ENCODE measurements at places on chromosomes 1 and 21.

GRCh38 chr1:230633469-230633868 is 8.8 kb upstream of the COG2 start:
- DNase-seq, result no peak

DNA sequence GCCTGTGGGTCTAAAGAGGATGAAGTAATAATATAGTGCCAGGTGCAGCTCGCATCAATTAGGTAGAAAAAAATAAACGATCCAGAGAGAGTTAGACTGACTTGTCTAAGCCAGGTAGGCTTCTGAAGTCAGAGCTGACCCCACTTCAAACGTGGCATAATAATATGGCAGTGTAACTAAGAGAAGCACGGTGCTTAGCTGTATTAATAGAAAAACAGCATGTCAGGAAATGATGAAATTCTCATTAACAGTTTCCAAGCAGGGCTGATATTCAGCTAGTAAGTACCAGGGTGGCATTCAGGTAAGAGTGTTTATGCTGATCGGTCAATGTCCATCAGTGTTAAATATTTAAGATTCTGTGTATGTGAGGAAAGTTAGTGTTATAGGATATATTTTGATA is 145.8 kb upstream of the SAMSN1 start:
- DNase-seq, result no peak

DNA sequence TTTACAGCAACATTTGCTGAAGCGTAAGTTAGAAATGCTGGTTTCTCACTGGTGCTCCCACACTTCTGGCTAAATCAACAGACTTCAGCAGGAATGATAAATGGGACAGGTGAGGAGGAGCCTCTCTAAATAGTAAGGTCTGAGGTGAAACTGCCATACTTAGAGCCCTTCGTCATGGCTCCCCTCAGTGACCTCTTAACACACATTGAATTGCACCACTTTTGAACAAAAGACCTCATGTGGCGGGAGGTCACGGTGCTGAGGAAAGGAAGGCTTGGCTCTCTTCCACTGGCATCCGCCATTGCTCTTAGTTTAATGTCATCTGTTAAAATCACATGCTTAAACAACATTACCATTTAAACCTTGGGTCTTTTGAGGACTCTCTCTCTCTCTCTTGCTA is 3.4 kb downstream of the MAP3K7CL start:
- DNase-seq, result no peak

GRCh38 chr1:93980320-93981273 is 71.4 kb upstream of the GCLM start:
- DNase-seq, result peak; percentile 34

GRCh38 chr1:61051719-61052394 is 30.5 kb upstream of the NFIA start:
- DNase-seq, result peak; percentile 26

DNA sequence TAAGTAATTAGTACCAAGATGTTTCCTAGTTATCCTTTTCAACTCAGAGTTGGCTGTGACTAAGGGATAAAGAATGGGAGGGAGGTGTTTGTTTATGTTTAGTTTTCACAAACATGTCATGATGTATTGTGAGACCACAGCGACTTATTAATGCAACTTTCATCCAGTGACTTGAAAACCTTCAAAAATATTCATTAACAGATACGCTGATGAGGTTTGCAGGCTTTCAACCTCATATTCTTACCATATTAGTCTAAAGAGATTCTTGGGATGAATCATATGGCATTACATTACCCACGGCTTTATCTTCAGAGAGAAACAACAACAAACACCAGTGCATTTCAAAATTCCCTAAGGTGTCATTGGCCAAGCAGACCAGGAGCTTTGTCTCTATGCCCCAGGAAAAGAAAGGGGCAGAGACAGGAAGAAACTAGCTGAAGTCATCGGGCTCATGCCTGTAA is 36.4 kb downstream of the PALMD start:
- peak; percentile 78 for DNase-seq

DNA sequence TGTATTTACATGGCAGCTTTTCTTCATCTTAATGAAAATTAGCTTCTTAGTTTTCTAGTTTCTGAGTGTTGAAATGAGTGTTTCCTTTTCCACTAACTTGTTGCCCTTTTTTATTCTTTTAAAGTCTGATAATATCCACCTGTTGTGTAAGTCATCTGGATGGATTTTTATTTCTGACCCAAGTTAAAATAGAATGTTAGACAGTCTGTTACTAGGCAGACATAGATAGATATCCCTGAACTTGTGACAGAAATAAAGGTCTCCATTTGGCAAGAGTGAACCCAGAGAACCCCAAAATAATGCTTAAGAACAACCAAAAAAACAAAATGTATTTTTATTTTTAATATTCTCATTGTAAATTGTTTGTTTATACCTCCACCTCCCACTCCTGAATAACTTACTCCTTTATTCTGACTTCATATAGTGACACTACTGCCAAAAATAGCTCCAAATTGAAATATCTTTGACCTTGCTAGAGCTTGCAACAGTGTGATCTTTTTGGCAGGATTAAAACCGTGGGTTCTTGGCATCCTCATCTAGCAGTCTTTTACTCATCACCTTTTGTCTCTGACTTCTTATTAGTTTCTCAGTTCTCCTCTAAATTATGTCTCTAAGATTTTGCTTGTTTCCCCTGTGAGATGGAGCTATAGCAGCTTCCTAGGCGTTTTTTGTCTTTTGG is 26.9 kb upstream of the SH3D21 start:
- DNase-seq, result peak; percentile 84

DNA sequence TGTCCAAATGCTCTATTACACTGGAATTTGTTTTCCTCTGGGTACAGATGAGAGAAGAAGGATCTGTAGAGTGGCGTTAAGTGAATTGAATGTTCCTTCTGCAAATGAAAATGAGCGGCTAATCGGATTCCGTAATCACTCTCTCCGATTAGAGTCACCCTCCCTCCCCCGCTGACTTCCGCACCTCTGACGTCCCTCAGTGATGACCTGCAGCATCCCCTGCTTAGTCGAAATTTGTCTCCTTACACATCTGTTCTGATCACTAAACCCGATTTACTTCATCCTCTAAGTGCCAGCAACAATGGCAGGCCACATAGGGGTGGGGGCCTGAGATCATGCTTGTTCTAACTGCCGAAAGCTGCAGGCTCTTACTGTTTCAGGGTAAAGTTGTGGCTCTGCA is 378.7 kb downstream of the SEC16B start:
- DNase-seq, result no peak

DNA sequence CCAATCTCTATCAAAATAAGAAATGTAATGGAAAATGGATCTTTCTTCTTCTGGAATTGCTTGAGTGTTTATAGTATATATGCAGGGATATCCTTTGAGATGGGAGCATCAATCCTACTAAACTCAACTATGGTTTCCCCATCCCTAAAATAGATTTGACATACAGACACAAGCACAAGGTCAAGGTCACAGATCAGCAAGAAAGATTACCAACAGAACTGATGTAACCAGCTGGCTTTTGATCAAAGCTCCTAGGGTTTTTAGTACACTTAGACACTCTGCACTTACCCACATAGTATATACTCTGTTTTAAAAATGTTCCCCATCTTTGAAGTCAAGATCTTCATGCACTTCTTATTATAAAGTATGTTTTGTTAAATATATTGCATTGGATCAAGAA is 85.5 kb downstream of the NRIP1 start:
- DNase-seq, result no peak

DNA sequence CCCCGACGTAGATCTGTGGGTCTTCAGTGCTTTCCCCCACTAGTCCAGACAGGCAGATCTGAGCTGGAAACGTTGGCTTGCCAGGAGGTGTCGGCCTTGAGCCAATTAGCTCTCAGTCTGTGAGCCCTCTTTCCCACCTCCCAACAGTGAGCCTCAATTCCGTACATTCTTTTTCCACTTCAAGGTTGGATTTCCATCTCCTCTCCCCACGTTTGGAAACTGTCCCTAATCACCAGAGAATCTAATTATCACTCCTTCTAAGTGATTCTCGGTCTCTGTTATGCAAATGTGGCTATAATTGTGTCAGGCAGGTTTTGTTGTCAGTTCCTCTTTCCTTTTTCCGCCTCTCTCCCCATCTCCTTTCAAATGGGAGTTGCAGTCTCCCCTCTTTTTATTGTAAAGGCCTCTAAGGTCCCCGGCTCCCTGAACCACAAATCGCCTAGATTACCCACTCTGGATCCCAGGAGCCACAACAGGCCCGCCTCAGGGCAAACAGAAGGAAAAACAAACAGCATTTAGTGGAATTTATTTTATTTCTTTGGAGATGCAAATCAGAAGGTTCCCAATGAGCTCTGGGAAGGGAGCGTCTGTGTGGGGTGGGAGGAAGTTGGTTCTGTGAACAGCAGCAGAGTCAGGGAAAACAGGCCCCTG is 29.4 kb upstream of the LRRN2 start:
- DNase-seq, result no peak

- DNase-seq, result peak; percentile 69
Observed at GRCh38 chr1:89260566-89261255, 11.9 kb downstream of the GBP5 start.

GRCh38 chr1:119045096-119045746 is 57.1 kb upstream of the TBX15 start:
- DNase-seq, result no peak

DNA sequence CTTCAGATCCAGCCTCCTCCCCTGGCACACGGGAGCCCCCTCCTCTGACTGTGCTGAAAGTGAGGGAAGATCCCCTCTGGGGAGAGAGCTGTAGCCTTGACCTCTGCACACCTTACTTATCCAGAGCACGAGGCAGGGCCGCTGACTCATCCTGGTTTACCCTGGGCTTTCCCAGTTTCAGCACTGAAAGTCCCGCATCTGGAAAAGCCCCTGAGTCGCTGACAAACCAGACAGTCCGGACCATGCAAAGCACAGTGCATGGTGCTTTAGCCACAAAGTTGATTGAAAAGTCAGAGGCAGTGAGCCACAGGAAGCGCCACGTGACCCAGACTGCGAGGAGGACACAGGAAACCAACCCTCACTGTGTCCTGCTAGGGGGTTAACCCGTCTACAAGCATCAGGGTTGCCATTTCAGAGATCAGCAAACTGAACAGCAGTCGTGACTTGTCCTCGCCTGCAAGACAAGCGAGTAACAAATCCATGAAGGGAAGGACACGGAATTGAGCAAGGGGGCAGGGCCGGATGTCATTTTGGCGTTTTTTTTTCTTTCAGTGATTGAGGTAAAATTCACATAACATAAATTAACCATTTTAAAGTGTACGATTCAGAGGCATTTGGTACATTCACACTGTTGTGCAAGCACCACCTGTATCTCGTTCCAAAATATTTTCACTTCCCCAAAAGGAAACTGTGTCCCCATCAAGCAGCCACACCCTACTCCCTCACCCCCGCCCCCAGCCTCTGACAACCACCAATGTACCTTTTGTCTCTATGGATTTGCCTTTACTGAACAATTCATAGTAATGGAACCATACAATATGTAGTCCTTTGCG is 19.9 kb upstream of the IFNGR2 start:
- DNase-seq, result peak; percentile 88

DNA sequence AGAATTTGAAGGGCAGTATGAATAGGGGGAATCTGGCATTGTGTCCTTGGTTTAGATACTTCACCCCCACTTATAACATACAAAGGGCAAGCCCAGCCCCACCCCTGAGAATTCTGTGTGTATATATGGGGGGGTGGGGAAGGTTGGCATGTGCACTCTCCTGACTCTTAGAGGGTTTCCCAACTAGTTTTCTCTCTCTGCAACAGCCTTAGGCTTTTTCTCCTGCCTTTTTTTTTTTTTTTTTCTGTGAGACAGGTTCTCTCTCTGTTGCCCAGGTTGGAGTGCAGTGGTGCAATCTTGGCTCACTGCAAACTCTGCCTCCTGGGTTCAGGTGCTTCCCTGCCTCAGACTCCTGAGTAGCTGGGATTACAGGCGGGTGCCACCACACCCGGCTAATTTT is 2.9 kb upstream of the ZBED6 start:
- no peak for DNase-seq

DNA sequence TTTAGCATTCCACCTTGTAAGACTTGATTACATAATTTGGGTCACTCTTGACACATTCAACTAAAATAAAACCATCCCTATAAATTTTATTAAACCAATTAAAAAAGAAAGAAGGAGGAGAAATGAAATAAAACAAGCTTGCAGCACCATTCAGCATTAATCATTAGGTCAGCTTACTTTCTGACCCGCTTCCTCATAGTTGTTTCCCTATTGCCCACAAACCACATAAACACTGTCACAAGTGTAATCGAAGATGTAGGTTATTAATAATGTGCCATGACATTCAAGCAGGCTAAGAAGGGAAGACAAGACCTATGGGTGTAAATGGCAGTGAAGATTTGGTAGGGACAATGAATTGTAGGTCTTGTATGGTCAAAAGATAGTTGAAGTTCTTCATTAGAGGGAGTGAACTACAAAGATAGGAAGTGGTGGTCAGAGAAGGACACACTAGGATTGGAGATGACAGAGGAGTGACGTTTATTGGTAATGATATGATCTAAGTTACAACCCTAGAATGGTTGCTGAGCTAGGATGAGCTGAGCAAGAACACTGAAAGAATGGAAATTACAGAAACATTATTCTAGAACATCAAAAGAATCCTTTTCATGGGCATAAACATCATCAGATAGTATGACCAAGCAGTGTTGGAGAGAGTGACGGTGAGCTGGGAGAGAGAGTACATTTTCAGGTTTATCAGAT is 231.5 kb downstream of the KCNT2 start:
- no peak for DNase-seq

- DNase-seq, result no peak
Observed at GRCh38 chr1:242402956-242403355, 121.5 kb downstream of the PLD5 start.
